Bronchial epithelial cell (primary cell): ENCODE measurements at places on chromosomes 1 and 21. TPM values are rescaled to one million over a fixed set of nuclear protein-coding genes. Genes with fewer than 3 reads are reported as not detected.

Gene LCE7A
- not detected in 2 replicates for total RNA-seq

Gene NME7
- 7.7 and 11.6 TPM in 2 replicates for total RNA-seq

Gene KRTAP13-1
- total RNA-seq: not detected in 2 replicates

Gene ACTL8
- not detected in 2 replicates for total RNA-seq

Gene CD101
- total RNA-seq: 0.53 and 0.90 TPM in 2 replicates

Gene YTHDF2
- 53.3 and 63.4 TPM in 2 replicates for total RNA-seq

Gene ACKR1
- not detected in 2 replicates for total RNA-seq

Gene SEMA6C
- 0.38 and 0.53 TPM in 2 replicates for total RNA-seq
